Pancreas (tissue), 10 donors: ENCODE measurements at places on chromosomes 1 and 21. TPM values are rescaled to one million over a fixed set of nuclear protein-coding genes. Genes with fewer than 3 reads are reported as not detected.

DNA sequence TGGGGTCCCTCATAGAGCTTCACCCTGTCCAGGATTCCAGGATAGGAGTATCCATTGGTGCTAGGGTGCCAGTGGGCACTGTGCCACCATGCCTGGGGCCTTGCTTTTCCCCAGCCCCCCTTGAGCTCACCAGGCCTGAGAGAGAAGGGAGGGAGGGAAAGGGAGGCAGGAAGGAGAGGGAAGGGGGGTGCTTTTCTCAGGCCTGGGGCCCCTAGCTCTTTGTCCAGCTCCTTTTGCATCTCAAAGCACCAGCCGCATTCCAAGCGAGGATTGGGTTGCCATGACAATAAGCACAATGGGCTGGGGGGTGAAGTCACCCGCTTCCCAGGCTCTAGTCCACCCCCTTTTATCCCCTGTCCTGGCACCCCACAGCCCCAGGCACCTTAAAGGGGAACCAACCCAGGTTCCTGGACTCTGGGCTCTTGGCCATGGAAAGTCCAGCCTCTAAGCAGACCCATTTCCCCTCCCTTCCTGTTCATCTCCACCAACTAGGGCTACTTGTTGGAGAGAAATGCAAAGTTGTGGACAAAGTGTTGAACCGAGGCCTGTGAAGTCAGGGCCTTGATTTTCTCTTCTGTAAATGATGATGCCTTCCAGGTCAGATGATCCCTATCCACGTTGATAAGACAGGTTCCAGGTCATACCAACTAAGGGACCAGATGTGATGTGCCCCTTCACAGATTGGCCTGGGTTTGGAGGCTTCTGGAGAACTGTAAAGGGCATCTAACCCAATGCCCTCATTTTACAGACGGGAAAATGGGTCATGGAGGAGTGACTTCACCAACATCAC, 11.4 kb downstream of the THBS3 start:
- DNase-seq: peak; percentile 57

GRCh38 chr1:28601696-28602095, 9.6 kb downstream of the RAB42 start:
- DNase-seq: no peak

Gene OR14K1
- not detected for total RNA-seq

GRCh38 chr21:14833241-14833640, 231.6 kb downstream of the NRIP1 start:
- no peak for DNase-seq

- no peak for DNase-seq
Measured at GRCh38 chr1:214983126-214983869, 99.2 kb upstream of the KCNK2 start.

DNA sequence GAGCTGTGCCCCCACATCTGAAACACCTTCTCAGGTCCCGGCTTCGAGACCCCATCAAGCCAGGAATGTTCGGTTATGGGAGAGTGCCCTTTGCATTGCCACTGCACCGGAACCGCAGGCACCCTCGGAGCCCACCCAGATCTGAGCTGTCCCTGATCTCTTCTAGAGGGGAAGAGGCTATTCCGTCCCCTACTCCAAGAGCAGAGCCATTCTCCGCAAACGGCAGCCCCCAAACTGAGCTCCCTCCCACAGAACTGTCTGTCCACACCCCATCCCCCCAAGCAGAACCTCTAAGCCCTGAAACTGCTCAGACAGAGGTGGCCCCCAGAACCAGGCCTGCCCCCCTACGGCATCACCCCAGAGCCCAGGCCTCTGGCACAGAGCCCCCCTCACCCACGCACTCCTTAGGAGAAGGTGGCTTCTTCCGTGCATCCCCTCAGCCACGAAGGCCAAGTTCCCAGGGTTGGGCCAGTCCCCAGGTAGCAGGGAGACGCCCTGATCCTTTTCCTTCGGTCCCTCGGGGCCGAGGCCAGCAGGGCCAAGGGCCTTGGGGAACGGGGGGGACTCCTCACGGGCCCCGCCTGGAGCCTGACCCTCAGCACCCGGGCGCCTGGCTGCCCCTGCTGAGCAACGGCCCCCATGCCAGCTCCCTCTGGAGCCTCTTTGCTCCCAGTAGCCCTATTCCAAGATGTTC, 4.3 kb downstream of the ADAMTSL4 start:
- DNase-seq: no peak

DNA sequence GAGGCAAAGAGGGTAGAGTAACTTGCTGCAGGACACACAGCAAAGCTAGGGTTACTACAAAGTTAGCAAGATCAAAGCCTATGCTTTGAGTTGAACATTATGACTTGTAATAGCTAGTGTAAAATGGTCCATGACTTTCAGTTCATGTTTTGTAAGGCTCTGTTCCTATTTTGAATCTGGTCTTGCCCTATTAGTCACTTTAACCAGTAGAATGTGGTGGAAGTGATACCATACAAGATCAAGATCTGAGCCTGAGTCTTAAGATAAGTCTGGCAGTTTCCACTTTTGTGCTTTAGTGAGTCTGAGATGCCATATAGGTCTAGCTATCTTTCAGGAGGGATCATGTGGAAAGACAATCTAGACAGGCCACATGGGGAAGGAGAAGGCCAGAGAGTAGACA, 282.1 kb upstream of the BRINP3 start:
- DNase-seq: no peak

Gene SPATA17
- 0.42 TPM for total RNA-seq

DNA sequence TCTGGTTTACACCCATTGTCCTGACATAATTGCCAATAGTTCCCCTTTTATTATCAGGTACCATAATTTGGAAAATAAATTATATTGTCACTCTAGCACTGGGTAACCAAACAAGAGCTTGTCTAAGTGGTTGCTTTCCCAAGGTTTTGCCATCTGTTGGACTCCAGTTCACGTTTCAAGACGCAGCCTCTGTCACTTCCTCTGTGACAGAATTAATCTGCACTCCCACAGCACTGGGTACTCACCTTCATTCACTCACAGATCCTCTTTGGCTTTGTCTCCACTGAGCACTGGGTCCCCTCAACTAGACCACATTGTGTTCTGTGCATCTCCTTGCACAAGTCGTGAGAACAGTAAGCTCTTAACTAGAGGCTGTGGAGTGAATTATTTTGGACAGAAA, 123.6 kb upstream of the JUN start:
- DNase-seq: no peak

DNA sequence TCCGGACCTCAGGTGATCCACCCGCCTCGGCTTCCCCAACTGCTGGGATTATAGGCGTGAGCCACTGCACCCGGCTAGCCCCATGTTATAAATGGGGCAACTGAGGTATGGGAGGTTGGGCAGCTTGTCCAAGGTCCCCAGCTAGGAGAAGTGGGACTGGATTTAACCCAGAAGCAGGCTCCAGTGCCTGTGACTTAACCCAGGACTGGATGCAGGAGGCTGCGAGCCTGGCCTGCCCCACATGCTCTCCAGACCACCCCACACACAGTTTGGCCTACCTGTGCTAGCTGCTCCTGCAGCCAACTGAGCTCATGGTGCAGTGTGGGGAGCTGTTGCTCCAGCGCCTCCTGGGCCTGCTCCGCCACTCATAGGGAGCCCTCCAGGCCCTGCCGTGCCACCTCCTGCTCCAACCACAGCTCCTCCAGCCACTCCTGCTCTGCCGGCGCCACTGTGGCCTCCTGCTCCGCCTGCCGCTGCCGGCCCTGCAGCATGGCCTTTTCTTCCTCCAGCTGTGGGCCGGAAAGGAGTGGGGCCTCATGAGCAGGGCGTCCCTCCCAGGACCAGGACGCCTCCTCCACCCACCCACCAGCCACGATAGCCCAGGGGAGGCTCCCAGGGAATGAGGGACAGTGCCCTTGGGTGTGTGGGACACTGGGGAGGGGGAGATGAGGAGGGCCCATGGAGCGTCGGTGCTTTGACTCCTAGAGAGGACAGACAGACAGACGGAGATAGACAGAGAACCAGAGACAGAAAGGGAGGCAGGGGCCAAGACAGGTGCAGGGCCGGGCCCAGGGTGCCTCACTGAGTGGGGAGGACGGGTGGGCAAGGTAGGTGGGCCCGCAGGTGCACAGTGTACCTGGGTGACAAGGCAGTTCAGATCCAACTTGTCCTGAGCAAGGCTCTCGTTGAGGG, 12.4 kb upstream of the NBPF1 start:
- peak; percentile 45 for DNase-seq

GRCh38 chr1:33180226-33180910, 1.5 kb downstream of the TRIM62 start:
- no peak for DNase-seq

- no peak for DNase-seq
Measured at GRCh38 chr1:10967090-10967489, 45.4 kb upstream of the TARDBP start.

Gene ERG
- 2.5 TPM for total RNA-seq

Gene FAM20B
- total RNA-seq: 24.6 TPM

- DNase-seq: no peak
Measured at GRCh38 chr1:246798107-246798506, 73.9 kb downstream of the SCCPDH start.

Gene GBP5
- total RNA-seq: 1.4 TPM

Gene KRTAP13-2
- total RNA-seq: not detected

GRCh38 chr1:201781437-201781836, 47.5 kb upstream of the IPO9 start:
- no peak for DNase-seq

Gene SYCP1
- total RNA-seq: not detected

GRCh38 chr1:47755101-47755990, 241.8 kb downstream of the TRABD2B start:
- peak; percentile 56 for DNase-seq

Gene TMPRSS3
- total RNA-seq: 6.9 TPM

- peak; percentile 83 for DNase-seq
Measured at GRCh38 chr1:18913065-18913835, 10.9 kb upstream of the ALDH4A1 start.

GRCh38 chr1:240831922-240832321, 220.0 kb upstream of the GREM2 start:
- DNase-seq: no peak

- DNase-seq: no peak
Measured at GRCh38 chr1:1325288-1326074, 879 bp downstream of the CPTP start.

Gene EPHA2
- total RNA-seq: 11.4 TPM

- DNase-seq: no peak
Measured at GRCh38 chr1:29514361-29515169, 278.2 kb downstream of the PTPRU start.

Gene IL10RB
- total RNA-seq: 12.9 TPM

- DNase-seq: no peak
Measured at GRCh38 chr1:219784660-219785381, 143.5 kb downstream of the SLC30A10 start.

DNA sequence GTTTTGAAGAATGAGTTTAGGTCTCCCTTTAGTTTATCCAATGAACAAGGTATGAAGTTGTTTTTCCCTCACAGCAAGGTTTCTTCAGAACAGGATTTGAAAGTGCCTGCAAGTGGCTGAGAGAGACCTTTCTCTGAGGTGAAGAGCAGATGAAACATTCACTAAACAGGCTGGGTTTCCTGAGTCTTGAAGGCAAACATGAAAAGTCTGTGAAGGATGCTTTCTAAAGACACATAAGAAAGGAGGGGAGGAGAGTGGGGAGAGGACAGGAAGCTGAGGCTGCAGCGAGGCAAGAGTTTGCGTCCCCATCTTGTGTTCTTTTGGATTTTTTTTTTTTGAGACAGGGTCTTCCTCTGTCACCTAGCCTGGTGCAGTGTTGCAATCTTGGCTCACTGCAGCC, 95.7 kb upstream of the SIM2 start:
- no peak for DNase-seq

- no peak for DNase-seq
Measured at GRCh38 chr1:201786824-201787223, 42.1 kb upstream of the IPO9 start.

DNA sequence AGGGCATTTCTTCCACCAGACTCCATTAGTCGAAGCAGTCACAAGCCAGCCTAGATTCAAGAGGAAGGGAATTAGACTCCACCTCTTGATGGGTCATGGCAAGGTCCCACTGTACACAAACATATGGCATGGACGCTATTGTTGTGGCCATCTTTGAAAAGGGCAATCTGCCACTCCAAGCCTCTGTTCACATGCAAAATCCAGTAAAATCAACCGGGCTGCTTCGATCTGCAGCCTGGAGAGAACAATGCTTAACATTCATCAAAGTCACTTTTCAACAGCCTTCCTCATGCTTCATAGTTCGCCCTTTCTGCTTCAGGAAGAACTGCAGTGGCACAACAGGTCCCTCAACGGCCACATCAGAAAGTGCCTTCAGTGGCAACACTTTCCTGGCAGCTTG, 28.0 kb upstream of the GJB5 start:
- no peak for DNase-seq

Gene PAX7
- total RNA-seq: not detected

DNA sequence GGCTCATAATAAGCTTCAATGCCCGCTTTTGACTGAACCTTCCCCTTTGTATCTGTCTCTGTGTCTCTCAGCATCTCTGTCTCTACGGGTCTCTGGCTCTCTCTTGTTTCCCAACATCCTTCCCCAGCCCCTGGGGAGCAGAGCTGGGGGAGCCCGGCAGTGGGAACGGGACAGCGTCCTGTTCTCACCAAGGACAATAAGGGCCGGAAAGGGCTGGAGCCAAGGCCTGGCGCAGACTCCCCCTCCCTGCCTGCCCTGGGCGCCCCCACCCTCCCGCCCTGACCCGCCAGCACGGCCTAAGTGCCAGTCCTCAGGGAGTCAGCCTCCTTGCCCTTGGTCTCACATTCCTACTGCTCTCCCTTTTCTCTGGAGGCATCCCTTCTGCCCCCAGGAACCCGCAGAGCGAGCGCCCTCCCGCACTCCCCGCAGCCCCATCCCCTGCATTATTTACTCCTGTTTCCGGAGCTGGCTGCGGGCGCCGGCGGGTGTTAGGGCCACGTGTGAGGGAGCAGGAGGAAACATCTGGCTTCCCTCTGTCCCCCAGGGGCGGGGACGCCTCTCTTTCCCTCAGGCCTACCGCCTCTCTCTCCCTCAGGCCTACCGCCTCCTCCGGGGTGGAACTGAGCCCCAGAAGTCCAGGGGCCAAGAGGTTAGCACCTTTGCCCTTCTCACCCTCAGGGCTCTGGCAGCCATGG, 6.5 kb downstream of the KRTCAP2 start:
- DNase-seq: peak; percentile 50

- DNase-seq: no peak
Measured at GRCh38 chr1:192512426-192513162, 63.0 kb upstream of the RGS1 start.

DNA sequence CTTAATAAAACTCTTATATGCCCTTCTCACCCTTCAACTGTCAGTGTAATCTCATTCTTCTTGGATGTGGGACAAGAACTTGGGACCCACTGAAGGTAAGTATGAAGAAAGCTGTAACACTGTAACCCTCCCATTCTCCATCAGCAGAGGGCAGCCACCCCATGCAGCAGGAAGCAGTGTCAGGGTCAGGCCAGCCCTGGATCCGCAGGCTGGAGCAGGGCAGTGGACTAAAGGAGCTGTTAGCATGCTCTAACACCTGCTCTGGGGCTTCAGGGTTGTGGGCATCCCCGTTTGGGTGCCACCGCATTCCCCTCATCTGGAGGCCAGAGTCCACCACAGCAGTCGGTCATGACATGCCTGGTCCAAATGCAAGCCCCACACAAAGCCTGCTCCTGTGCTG, 156.5 kb downstream of the HIVEP3 start:
- no peak for DNase-seq
